ENCODE measurements at places on chromosomes 11 and 22. TPM values are rescaled to one million over a fixed set of nuclear protein-coding genes. Genes with fewer than 3 reads are reported as not detected.
A peak's percentile ranks its signal among the peaks of the same experiment; 100 is the strongest.

- no peak for DNase-seq
Observed at GRCh38 chr11:117439256-117439655, 111.6 kb downstream of the CEP164 start.

DNA sequence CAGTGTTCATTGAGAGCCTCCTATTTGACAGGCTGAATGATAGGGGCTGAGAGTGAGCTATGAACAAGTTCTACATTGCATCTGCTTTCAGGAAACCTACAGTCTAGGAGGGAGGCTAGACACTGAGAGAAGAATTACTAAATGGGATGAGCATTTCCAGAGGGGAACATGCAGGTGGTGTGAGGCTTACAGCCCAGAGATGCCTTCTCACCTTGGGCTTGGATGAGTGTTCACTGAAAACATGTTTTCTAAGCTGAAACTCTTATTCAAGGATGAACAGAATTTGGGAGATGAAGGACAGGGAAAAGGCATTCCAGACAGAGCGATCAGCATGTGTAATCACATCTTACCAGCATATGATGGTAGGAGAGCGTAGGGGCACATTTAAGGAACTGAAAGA, 177.5 kb upstream of the E2F8 start:
- no peak for DNase-seq

GRCh38 chr11:115349335-115350017, 154.7 kb downstream of the CADM1 start:
- no peak for DNase-seq

GRCh38 chr22:34324763-34325162, 404.5 kb upstream of the LARGE1 start:
- no peak for DNase-seq

GRCh38 chr11:77101043-77101537, 1.6 kb upstream of the OMP start:
- peak; percentile 37 for DNase-seq

Gene RANBP1
- total RNA-seq, result 320 TPM

DNA sequence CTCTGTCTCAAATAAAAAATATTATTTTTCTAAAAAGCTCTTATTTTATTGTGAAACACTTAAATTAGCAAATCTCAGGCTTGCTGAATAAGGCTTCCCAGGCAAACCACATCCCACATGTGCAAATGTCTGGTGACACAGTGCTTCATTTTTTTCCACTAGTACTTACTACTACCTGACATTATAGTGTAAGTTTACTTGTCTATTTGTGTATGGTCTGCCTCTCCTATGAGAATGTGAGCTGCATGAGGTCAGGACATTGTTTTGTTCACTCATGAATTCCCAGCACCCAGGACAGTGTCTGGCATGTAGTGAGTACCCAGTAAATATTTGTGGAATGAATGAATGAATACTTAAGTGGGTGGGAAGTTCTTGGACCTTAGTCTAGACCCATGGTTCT, 103.1 kb downstream of the PTPRJ start:
- DNase-seq, result no peak

Gene EWSR1
- total RNA-seq, result 326 TPM

Gene APOBEC3G
- 138 TPM for total RNA-seq

- no peak for DNase-seq
Observed at GRCh38 chr11:7673724-7674434, 579 bp upstream of the CYB5R2 start.

DNA sequence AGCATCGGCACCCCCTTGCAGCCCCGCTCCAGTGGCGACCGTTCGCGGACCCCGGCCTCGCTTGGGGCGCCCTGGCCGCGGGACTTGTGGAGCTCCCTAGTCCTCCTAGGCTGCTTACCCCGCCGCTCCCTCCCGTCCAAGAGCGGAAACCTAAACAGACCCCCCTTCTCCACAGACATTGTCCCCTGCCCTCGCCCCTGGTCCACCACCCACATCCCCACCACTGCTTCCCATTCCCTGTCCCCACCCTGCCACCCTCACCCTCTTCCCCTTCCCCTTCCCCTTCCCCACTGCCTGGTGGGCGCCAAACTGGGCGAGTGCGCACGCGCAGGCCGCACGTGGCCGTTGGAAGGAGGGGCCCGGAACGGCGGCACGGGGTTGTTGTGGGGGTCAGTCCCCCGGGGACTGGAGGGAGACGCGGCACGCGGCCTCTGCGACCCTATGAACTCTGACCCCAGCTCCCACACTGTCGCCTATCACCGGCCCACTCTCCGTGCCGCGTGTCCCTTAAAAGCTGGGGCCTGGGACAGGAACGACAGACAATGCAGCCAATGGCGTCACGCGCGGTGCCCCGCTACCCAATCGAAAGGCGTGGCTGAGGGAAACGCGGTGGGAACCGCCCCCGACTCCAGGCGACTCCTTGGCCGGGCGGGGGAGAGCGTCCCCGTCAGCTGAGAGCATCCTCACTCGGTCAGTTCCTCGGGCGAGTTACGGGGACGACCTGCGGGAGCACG, at the start of gene SNX32:
Gene SNX32, plus strand, starts transcription at position 667 of the 734 bp plus-strand sequence. CDS start 103 bp downstream, outside the sequence.
- DNase-seq, result peak; percentile 97
